HuH-7.5 (cell line): ENCODE measurements at places on chromosomes 3 and 15.
A peak's percentile ranks its signal among the peaks of the same experiment; 100 is the strongest.

- no peak for DNase-seq
Observed at GRCh38 chr3:13013994-13014754, 59.1 kb downstream of the IQSEC1 start.

GRCh38 chr3:128359846-128360642 lies 106.6 kb downstream of the DNAJB8 start:
- no peak for DNase-seq

DNA sequence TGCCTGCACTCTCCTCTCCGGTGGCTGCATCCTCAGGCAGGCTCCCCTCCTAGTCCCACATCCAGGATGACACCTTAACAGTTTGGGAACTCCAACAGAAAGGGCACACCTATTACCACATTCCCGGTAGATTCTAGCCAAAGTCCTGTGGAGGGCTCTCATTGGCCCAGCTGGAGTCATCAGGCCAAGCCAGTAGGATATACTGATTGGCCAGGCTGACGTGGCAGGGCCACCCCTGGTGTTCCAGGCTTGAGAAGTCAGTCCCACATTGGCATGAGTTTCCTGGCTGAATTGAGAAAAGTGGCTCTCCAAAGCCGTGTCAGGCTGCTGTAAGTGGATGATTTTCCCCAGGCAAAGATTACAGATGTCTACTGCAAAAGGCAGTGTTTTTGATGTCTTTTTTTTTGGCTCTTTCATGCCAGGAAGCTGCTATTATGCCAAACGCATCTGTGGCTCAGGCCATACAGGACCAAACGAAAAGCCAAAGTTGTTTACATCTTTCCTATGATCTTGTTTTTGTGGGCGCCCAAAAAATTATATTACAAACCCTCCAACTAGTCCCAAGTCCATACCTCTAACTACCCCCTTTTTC lies 6.6 kb upstream of the BLM start:
- no peak for DNase-seq

DNA sequence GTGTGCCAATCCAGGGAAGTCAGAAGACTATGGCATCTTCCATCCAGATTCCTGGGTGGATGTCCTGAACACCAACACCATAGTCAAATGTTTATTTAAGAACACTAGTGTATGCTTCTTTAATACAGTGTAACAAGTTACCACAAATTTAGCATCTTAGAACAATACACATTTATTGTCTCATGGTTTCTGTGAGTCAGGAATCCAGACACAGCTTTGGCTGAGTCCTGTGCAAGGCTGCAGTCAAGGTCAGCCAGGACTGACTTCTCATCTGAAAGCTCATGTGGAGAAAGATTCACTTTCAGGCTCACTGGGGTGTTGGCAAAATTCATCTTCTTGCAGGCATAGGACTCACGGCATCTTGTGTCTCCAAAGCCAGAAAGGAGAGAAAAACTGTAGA lies 143.4 kb downstream of the ANXA2 start:
- DNase-seq, result no peak

GRCh38 chr15:78360958-78361718 lies 21.0 kb downstream of the CRABP1 start:
- DNase-seq, result no peak

- DNase-seq, result no peak
Observed at GRCh38 chr3:116059421-116060096, 385.7 kb downstream of the LSAMP start.

GRCh38 chr3:138180375-138181029 lies 5.8 kb upstream of the DBR1 start:
- peak; percentile 39 for DNase-seq

DNA sequence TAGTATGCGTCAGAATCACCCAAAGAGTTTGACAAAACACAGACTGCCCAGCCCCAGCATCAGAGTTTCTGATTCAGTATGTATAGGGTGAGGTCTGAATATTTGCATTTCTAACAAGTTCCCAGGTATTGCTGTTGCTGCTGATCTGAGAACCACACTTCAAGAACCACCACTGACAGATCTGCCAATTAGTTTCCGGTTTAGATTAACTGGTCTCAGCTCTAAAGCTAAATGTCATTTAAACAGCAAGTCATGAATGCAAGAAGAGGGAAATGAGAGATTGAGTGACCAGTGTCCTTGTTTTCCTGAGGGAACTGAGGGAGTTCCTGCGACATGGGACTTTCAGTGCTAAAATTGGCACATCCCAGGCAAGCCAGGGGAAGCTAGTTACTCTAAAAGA lies 305.0 kb downstream of the ZNF385D start:
- DNase-seq, result no peak

GRCh38 chr3:102020735-102021134 lies 171.4 kb downstream of the NFKBIZ start:
- DNase-seq, result no peak

GRCh38 chr15:41893422-41894250 lies at the start of gene SPTBN5:
Gene SPTBN5 (minus strand): TSS chr15:41894053. CDS start chr15:41893497, 556 bp downstream.
- no peak for DNase-seq

DNA sequence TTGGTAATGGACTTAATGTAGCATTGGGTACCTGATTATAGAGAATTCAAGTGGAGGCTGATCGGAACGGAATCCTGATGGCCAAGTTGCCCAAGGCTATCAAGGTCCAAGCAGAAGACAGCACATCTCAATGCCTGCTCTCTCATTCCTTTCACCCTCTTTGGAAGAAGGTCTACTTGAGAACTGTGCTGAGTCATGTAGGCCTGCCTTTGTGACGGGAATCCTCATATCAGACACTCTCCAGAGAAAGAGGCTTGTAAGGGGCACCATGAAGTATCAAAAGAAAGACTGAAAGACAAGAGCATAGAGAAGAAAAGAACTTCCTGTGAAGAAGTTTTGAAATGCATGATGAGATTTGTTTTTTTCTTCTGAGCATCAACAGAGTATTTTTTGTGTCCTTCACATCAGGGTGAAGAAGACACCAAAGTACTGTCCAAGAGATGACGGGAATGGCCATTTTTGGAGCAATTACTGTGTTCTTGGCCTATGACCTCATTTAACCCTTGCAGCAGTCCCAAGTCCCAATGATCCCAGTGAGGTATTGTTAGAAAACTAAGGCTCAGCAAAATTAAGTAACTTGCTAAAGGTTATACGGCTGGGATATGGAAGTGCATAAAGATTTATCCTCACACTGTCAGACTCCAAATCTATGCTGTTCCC lies 13.2 kb upstream of the LARP6 start:
- DNase-seq, result no peak

- no peak for DNase-seq
Observed at GRCh38 chr15:46232471-46232870, 597.6 kb downstream of the SQOR start.

DNA sequence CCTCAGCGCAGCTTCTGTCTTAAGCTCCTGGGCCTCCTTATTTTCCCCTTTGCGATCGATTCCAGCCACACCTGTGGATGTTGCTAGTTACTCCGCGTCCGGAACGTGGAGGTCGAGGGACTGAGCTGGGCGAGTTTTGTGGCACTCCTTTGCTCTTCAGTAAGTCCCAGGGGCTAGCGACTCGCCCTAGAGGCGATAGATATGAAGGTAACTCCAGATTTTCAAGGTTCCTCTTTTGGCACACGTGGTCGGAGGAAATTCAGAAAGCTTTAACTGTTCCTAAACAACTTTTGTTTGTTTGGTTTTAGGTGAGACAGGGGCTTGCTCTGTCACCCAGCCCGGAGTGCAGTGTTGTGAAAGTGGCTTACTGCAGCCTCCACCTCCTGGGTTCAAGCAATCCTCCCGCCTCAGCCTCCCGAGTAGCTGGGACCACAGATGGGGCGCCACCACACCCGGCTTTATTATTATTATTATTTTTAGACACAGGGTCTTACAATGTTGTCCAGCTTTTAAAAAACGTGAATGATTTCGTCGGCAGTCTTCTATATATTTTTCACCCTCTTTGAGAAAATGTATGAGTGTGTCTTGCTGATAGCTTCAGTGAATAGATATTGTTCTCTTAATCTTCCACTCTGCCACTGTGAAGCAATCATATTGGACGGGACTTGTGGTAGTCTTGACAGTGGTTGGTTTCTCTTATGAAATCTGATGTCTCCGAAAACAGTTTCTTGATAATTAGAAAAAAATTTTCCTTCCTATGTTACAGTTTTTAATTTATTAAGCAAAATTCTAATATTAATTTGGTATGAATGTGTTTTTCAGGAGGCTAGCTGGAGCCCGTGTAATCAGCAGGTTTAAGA lies 785 bp downstream of the MFSD1 start:
- DNase-seq, result no peak

- no peak for DNase-seq
Observed at GRCh38 chr3:188147782-188148181, 6.2 kb upstream of the LPP start.

DNA sequence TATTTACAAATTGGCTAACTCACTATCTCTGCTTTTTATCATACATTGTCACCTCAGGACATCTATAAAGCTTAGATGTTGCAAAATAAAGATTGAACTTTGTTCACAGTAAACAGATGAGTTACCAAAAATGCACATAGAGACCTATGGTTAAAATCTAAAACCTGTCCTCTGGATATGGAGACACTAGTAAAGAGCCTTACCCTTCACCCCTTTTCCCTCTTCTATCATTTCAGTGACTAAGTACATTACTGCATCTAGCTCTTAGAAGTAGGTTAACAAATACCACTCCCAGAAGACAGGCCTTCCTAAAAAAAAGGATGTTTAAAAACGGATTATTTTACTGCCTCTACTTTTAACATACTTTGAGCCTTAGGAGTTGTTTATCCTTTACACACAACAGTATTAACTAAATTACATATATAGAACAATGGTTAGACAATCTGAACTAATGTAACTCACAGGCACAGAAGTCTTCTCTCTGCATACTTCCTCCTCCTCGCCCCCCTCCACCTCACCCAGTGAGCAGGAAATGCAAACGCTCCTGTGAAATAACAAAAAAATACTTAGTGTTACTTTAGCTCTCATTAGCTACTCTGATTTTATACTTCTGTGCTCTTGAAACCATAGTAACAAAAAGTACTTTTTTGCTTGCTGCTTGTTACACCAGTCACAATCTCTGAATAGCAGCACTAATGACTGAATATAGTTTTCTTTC lies 23.3 kb downstream of the IREB2 start:
- no peak for DNase-seq

GRCh38 chr3:196645897-196646665 lies 6.6 kb downstream of the NRROS start:
- no peak for DNase-seq

DNA sequence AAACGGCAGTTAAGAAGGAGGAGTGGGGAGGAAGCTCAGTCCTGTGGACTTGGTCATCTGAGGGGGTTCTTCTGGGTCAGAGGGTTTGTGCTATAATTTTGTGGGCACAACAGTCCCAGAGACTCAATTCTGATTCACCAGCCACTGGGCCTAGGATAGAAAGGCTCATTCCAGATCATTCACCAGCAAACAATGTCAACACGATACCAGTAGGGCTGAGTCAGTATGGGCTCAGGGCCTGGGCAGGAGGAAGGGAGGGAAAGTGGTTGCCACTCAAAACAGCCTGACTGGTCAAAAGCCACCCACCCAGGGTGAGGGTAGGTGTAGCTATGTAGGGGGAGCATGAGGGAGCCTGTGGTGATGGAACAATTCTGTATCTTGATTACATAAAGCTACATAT lies 86.9 kb upstream of the MEX3B start:
- no peak for DNase-seq

GRCh38 chr3:78153973-78154372 lies 1114.1 kb downstream of the ROBO2 start:
- DNase-seq, result no peak

DNA sequence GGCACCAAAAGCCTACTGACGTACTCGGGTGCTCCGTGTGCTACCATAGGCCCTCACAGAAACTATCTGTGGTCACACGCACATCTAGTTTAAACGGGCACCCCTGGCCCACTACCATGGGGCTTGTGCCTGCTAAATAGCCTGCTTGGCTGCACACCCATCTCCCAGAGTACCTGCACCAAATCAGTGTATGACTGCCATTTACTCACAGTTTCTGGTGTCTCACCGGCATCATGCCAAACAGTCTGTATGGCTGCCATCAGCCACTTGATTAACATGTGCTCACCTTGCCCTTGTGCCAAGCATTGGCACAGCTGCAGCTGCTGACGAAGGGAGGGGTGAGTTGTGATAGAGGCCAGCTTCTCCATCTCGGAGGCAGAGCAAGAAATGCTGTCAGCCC lies 232.7 kb downstream of the IGSF11 start:
- no peak for DNase-seq

DNA sequence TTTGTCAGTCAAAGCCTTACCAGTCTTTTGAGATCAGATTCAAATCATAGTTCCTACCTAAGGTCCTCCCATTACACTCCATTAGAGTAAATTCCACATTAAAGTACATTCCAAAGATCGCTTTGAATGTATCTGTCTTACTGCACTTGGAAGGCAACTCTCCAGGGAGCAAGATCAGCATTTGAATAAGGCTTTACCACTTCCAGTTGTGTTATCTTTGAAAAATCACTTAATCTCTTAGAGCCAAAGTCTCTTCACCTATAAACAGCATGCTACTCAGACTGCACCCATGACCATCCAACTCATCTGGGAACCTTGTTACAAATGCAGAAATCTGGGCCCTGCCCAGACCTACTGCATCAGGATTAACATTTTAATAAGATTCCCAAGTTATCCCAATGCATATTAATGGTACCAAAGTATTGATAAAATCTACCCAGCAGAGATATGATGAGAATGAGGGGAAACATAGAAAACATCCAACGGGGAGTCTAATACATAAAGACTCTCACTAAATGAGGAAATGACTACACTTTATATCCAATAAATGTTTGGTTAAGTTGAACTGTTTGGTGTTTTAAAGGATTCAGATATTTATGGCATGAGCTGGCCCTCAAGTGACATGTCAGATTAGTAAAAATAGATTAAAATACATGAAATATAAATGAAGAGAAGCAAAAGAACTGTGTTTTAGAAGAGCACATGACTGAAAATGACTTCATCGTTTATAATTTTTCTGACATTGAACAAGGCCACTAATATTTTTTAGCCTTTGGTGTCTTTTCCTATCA lies 75.9 kb downstream of the TNIK start:
- no peak for DNase-seq

DNA sequence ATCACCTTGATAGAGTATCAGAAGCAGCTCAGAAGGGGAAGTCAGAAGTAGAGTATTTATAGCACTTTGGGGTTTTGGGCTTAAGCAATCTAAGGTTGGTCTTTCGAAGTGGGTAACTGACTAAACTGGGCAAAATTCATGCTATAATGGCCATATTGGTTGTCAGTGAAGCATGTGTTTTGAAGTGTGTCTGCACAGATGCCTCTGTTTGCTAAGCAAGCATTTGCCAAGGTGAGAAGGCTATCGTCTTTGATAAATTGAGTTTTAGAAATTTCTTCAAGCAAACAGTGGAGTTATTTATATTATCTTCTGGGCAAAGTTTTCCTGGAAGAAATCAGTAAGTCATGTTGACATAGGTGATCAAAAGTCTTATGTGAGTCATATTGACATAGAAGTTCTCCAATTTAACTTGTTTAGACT lies 412.8 kb upstream of the TGFBR2 start:
- DNase-seq, result no peak

GRCh38 chr3:117285737-117286136 lies 576.2 kb downstream of the TUSC7 start:
- no peak for DNase-seq

GRCh38 chr3:57152151-57153143 lies 12.7 kb downstream of the IL17RD start:
- no peak for DNase-seq

GRCh38 chr3:183360971-183361624 lies 67.3 kb downstream of the MCF2L2 start:
- no peak for DNase-seq

GRCh38 chr15:61051569-61052031 lies 177.5 kb downstream of the RORA start:
- no peak for DNase-seq
